H4 (cell line): ENCODE measurements at places on chromosomes 1 and 21. TPM values are rescaled to one million over a fixed set of nuclear protein-coding genes. Genes with fewer than 3 reads are reported as not detected.

- DNase-seq = no peak
These were observed 319.6 kb downstream of the RRAGC start for GRCh38 chr1:38539931-38540330.

- no peak for DNase-seq
These were observed 140.5 kb downstream of the LIPI start for GRCh38 chr21:14070049-14070893.

- DNase-seq = no peak
These were observed 120.7 kb upstream of the ZC3H11B start for GRCh38 chr1:219733511-219734174.

DNA sequence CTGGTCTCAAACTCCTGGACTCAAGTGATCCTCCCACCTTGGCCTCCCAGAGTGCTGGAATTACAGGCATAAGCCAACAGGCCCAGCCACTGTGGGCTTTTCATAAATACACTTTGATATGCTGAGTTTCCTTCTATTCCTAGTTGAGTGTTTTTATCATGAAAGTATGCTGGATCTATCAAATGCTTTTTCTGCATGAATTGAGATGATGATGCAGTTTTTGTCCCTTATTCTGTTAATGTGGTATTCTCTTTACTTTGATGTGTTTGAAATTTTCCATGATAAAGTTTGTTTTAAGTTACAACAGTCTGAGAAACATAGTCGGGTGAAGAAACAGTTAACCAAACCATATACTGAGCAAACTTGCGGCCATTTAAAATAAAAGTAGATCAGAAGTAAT, 24.1 kb downstream of the RNF115 start:
- no peak for DNase-seq

DNA sequence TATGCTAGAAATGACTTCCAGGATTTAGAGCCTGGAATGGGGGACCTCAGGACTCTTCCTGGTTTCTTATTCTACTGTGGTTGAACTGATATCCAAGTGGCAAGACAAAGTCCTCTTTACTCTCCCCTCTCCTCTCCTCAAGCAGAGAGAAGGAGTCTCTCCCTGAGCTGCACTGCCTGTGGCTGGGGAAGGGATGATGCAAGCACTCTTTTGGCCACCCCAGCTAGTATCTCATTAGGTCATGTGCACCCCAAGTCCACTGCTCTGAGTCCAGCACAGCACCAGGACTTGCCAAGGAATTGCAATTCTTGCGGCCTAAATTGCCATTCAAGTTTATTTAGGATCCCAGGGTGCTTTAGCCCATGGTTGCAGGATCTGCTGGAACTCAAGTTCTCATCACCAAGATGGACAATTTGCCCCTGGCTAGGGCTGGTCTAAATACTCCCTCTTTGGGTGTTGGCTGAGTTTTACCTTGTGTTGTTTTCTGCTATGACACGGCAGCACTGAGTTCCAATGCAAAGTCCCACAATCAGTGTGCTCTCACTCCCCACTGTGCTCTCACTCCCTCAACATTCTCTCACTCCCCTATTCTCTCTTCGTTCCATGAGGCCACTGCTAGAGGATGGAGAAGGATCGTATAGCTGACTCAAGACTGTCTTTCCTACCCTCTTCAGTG, 172.2 kb downstream of the TM2D1 start:
- no peak for DNase-seq

GRCh38 chr1:211581526-211581925, 2.6 kb upstream of the SLC30A1 start:
- DNase-seq = no peak

Gene ELF3
- 1.9 and 4.5 TPM in 2 replicates for total RNA-seq

Gene MYOC
- not detected in 2 replicates for total RNA-seq

Gene FBXO2
- 0.76 and 2.3 TPM in 2 replicates for total RNA-seq
